ENCODE measurements at places on chromosomes 1 and 21.

DNA sequence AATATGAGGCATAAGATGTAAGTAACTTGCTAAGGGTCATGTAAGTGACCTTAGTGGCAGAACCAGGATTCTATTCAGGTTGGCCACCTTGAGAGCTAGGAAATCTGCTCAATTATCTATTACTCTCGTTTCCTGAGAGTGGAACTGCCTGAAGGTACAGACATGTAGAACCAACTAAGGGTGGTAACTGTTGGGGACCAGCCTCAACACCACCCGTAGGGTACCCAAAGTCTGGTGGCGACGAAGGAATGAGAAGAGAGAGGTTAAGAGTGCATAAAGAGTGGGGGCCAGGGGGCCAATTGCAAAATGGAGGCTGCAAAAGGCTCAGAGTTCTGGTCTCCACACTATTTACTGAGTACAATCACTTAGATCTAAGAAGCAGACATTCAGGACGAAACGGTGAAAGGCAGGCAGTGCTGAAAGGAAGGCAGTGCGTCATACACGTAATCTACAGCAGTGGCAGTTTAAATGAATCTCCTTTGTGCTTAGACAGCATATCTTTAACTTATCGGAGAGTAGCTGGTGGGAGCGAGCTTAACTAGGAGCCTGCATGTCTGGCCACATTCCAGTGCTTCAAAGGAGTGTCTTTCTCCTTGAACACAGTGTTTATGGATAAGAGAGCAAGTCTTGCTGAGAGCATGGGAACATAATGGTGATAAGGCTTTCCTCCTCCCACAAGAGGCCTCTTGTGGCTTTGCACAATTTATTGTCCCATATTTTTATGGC lies 25.0 kb downstream of the SRSF4 start:
- DNase-seq = peak; percentile 41

DNA sequence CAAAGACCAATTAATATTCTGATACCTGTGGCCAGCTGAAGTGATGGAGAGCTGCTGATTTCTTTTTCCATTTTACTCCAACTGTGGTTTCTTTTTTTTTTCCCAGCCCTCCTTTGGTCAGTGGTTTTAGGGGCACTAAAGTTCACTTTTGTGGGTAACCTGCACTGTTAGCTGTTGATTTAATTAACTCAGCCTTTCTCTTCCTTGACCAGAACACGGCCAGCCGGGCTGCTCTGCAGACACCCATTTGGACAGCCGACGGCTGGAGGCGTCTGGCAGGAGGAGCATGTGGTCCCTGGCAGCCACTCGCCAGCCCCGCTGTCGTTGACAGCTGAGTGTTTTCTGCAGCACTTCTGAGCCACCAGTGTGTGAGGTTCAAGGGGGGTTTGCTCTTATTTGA lies 136.2 kb upstream of the RUNX3 start:
- DNase-seq = peak; percentile 36

- DNase-seq = peak; percentile 100
Measured at GRCh38 chr21:34836103-34836932, 167.5 kb downstream of the CLIC6 start.

- no peak for DNase-seq
Measured at GRCh38 chr1:228259951-228260350, 52.1 kb downstream of the OBSCN start.

GRCh38 chr1:70146488-70146887 lies 58.9 kb downstream of the LRRC40 start:
- peak; percentile 41 for DNase-seq

- no peak for DNase-seq
Measured at GRCh38 chr1:115890580-115890979, 49.7 kb upstream of the NHLH2 start.

- DNase-seq = peak; percentile 52
Measured at GRCh38 chr1:3453891-3454810, at the start of gene ARHGEF16. Gene ARHGEF16 (plus strand): TSS chr1:3454665. CDS start chr1:3463085, 8,420 bp downstream.

- DNase-seq = peak; percentile 91
Measured at GRCh38 chr1:220300442-220301121, 28.3 kb upstream of the RAB3GAP2 start.
